H9 (cell line): ENCODE measurements at places on chromosomes 3 and 15. TPM values are rescaled to one million over a fixed set of nuclear protein-coding genes. Genes with fewer than 3 reads are reported as not detected.

GOLGA8J gene
- not detected in 2 replicates for total RNA-seq

MASP1 gene
- total RNA-seq = 1.0 and 1.1 TPM in 2 replicates

OR5K2 gene
- not detected in 2 replicates for total RNA-seq

TMEM43 gene
- total RNA-seq = 35.8 and 36.7 TPM in 2 replicates

BSN gene
- total RNA-seq = 1.9 and 2.4 TPM in 2 replicates

FSIP1 gene
- 0.64 and 0.96 TPM in 2 replicates for total RNA-seq

SLC12A8 gene
- total RNA-seq = 8.2 and 9.1 TPM in 2 replicates

C3orf18 gene
- total RNA-seq = 5.5 and 7.1 TPM in 2 replicates

SLC6A11 gene
- 1.5 and 1.9 TPM in 2 replicates for total RNA-seq

ZNF717 gene
- total RNA-seq = 13.0 and 15.1 TPM in 2 replicates

STAB1 gene
- 0.90 and 1.5 TPM in 2 replicates for total RNA-seq

CHP1 gene
- total RNA-seq = 87.0 and 97.7 TPM in 2 replicates

PRSS50 gene
- 0.24 and 0.59 TPM in 2 replicates for total RNA-seq

IQCF5 gene
- not detected in 2 replicates for total RNA-seq

ACTRT3 gene
- total RNA-seq = 5.9 and 6.1 TPM in 2 replicates

TMIE gene
- 0.63 and 0.66 TPM in 2 replicates for total RNA-seq

TGM4 gene
- total RNA-seq = not detected in 2 replicates

TUBGCP4 gene
- total RNA-seq = 23.5 and 24.6 TPM in 2 replicates
